T follicular helper cell (primary cell): ENCODE measurements at places on chromosomes 2 and 18.

DNA sequence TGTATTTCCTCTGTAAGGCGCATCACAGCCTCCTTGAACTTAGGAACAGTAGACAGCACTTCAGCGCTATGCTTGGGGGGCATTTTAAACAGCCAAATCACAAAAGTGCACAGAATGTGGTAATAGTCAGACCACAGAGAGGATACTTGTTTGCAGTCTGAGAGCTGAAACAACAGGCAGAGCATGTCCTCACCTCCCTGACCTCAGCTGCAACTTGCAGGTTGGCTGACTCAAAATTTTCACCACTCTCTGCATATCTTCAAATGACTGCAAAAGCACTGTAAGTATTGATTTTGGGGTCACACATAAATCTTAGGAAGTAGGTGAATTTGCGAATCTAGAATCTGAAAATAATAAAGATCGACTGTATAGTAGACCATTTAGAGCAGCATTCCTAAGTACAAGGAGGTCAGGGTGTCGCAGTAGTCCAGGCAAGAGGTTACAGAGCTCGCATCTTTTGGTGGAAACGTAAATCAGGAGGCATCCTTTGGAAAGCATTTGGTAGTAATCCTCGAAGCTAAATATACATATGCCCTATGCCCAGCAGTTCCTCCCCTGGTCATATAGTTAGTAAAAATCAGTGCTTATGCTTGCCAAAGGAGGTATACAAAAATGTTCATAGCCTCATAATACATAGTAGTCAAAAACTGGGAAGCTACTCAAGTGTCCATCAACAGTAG is 108.2 kb upstream of the MYCN start:
- no peak for DNase-seq

- DNase-seq = no peak
Observed at GRCh38 chr2:30255026-30255425, 23.7 kb downstream of the LBH start.

DNA sequence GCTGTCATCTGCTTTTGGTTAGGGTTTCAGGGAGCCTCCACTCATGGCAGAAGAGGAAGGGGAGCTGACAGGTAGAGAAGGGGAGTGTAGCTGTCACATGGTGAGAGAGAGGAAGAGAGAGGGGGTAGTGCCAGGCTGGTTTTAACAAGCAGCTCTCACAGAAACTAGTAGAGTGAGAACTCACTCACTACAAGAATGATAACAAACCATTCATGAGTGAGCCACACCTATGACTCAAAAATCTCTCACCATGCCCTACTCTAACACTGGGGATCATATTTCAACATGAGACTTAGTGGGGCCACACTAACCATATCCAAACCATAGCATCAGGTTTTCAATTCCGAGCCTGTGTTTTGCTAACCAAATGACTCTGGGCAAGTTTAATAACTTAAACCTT is 274.9 kb upstream of the VWC2L start:
- no peak for DNase-seq

DNA sequence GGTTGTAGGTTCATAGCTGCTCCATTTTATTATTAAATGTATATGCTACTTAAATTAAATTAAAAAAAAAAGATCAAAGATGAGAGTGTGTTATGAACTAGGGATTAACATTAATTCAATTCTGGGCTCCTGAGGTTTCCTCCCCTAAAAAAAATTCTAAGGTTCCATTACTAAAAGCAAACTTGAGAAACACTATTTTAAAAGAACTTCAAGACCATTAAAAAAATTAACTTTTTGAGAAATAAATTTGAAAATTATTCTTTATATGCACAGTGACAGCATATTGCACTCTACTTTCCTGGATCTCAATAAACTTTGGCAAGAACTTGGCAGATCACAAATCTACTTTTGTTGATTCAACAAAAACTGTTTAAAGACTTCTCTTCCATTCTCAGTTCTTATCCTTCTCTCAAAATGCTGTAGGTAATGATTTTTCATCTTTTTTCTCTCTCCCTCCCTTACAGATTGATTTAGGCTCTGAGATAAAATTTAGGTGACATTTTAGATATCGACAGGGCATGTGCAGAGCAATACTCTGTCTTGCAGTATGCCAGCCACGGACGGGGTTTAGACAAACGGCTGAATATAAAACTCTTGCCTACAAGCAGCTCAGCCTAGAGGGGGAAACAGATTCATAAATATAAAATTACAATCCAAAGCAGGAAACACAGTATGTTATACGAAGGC is 592 bp upstream of the MARS2 start:
- DNase-seq = no peak

GRCh38 chr2:64975232-64975821 is 13.9 kb upstream of the SLC1A4 start:
- DNase-seq = no peak

GRCh38 chr18:9516437-9517064 is 41.2 kb downstream of the RALBP1 start:
- peak; percentile 3 for DNase-seq

DNA sequence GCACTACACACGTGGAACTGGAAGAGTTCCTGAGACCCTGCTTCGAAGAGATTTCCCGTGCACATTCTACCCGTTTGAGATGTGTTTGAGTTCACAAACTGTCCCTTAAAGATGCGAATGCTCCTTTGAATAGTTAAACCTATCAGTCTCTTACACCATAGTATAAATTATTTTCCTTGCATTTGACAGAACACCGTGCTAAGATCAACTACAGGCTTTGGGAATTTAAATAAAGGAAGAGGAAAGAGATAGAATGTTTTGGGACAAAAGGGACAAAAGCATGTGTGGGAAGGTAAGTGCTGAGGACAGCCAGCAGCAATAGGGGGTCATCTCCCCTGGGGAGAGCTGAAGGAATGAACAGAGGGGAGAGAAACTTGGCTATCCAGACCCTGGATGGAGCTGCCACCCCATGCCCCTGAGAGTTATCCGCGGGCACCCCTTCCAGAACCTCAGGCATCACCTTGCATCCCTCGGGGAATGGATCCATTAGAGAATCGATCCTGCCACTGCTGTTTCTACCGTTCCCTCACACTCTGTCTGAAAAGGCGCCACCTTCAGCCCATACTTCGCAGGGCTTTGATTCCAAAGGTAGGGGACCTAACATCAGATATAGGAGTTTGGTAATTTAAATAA is 888 bp upstream of the ADCY3 start:
- no peak for DNase-seq

GRCh38 chr2:79453918-79454317 is 58.9 kb upstream of the CTNNA2 start:
- DNase-seq = no peak

DNA sequence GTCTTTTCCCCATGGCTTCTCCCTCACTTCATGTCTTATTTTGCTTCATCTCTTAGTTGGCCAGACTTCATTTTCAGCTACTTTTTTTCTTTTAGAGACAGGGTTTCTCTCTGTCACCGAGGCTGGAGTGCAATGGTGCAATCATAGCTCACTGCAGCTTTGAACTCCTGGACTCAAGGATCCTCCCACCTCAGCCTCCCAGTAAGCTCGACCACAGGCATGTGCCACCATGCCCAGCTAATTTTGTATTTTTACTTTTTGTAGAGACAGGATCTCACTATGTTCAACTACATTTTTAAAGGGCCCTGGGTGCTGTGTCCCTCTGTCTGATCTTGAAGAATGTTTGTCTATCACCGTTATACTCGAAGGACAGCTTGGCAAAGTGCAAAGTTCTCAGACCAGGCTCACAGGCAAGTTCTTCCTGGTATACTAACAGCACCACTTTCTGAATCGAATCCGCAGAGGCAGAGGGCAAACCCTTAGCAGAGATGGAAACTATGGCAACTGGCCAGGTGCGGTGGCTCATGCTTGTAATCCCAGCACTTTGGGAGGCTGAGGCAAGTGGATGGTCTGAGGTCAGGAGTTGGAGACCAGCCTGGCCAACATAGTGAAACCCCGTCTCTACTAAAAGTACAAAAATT is 60.9 kb downstream of the SOWAHC start:
- DNase-seq = no peak
